NCI-H2081 treated with DMSO at 0.1 percent for 48 hours (cell line): ENCODE measurements at places on chromosomes 2 and 18.

DNA sequence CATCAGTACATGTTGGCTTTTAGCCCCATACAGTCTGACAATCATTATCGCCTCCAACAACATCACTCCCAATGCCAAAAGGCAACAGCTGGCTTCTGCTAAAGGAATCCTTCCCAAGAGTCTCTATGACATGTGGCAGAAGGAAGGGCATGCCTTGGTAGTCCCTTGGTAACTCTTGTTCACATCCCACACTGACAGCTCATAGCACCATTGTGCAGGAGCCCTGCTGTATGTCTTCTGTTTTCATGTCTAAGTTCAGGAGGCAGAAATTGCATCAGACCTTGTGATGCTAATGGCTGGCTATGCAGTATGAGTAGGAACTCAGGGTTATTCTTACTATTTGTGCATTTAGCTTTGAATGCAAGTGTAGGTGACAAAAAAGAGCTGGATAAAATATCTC lies 392.1 kb downstream of the PTH2R start:
- no peak for DNase-seq

DNA sequence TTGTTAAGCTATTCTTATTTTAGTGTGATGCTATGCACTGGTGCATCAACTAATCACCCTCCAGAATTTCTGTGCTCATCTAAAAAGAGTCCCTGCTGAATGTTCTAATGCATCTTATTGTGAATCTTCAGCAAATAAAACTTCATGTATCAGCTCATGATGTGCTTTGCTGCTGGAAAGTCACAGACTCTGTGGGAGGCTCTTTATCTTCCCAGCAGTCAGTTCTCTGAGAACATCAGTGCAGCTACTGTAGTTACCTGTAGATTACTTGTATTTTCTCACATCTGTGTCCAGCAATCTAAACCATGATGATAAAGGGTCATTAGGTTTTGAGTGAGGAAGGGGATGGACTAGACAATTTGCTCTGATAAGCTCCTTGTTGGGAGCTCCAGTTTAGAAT lies 141.6 kb upstream of the SP3 start:
- no peak for DNase-seq

DNA sequence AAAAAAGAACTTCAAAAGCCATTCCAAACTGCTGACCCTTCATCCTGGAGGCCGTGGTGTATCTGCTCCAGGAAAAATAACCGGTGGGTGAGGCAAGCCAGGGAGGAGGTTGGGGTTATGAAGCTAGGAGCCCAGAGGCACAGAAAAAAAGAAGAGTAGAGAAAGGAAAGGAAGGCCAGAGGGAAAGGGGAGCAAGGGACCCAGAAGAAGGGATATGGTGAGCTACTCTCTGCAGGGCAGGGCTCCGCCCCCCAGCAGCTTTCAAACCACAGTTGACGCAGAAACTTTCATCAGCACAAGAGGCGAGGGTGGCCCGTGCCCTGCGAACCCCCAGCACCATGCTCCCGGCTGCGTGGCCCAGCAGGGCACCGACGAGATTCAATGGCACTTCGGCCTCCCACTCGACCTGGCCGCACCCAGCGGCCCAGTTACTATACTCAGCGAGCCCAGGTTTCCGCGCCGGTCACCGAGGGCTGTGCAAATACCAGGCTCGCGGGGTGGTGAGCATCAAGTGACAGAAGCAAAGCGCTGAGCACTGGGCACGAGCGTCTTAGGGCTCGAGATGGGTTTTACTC lies 665 bp downstream of the MCM6 start:
- no peak for DNase-seq

GRCh38 chr2:118584062-118584749 lies 263.2 kb downstream of the EN1 start:
- DNase-seq = no peak

DNA sequence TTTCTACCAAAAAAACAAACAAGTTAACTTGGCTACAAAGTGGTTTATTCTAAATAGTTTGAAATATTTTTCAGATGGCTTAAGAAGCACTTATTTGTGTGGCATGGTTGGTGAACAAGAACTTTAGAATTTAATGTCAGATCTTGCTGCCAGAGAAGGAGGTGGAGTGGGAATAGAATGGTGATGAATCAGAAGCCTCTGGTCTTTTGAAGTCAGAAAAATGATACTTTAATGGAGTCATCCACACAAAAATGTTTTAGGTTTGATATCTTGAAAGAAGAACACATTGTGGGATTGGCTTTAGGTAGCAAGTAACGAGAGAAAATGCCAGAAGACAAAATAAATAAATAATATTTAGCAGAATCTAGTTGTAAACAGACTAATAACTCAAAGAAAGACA lies 243.1 kb upstream of the FANCL start:
- DNase-seq = no peak

DNA sequence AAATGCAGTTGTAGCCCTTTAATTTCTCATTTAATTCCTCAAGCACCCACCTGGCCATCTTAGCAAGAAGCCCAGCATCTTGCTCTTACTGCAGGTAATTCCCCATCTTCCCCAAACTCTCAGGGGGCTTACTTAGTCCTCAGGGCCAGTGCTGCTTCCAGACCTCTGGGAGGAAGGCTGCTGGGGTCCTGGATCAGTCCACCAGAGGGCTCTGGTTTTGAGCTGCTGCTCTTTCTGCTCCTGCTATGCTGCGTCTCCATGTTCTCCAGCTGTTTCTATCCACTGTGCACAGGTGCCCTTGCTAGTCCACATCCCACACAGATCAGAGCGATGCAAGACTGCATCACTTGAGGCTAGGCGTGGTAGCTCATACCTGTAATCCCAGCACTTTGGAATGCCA lies 34.5 kb upstream of the TMEM87B start:
- DNase-seq = no peak

DNA sequence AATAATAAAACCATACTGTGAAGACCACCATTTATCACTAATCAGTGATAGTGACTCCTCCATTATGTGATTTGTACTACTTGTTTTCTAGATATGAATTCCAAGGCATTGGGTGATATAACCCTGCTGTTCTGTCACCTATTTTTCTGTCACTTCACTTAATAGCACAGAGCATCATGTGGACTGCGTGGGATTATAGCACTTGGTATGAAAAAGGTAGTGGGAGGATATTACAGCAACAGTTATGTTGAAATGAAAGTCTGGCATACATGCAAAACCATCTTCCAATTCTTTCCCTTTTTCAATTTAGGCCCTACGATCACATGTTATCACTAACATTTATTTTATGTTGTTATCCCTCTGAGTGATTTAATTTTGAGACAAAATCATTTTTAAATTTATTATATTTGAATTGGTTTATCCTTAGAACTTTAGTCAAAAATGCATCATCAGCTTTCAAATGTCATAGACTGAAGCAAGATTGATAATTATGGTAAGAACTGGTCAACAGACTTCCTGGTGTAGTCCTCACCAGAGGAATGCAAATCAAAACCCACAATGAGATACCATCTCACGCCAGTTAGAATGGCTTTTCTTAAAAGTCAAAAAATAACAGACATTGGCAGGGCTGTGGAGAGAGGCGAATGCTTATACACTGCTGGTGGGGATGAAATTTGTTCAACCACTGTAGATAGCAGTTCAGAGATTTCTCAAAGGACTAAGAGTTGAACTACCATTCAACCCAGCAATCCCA lies 242.6 kb downstream of the IKZF2 start:
- no peak for DNase-seq
